ENCODE measurements at places on chromosomes 16 and 17. TPM values are rescaled to one million over a fixed set of nuclear protein-coding genes. Genes with fewer than 3 reads are reported as not detected.

DNA sequence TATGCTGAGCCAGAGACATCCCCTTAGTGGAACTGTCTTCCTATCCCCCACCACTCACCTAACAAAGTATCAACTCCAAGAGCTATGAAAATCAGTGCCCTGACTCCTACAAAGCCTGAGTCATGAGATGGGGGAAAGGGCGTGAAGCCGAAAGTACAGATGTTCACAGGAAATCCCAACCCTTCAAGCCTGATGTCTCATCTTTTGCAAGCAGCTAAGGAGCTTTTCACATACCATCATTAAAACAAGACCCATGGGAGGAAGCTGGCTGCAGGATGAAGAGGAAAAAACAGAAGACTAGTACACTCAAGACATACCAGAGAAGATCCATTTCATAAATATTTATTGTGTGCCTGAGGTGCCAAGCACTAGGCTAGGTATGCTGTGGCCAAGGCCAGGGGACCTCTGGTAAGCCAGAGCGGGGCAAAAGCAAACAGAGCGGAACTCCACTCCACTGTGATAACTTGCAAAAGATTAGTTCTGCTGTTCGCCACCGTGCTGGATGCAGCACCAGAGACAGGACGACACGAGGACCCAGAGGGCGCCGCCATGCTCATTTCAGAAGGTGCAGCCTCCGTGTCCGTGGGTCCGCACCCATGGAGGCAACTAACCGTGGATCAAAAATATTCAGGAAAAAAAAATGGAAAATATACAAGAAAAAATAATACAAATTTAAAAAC, 4.5 kb upstream of the MNT start:
- H3K36me3 ChIP-seq = no peaks in the 10 kb centered on the region
- no peak for DNase-seq
- H3K27me3 ChIP-seq = no peaks in the 10 kb centered on the region
- H3K4me3 ChIP-seq = no peak overlapping the region

- H3K27me3 ChIP-seq = no peaks in the 10 kb centered on the region
- H3K4me3 ChIP-seq = no peak overlapping the region
- no peaks in the 10 kb centered on the region for H3K36me3 ChIP-seq
- H3K4me1 ChIP-seq = peaks cover 21% of the 10 kb centered on the region
Measured at GRCh38 chr16:30903596-30903995, 7.2 kb downstream of the CTF1 start.

ADORA2B gene
- 7.1 TPM for total RNA-seq

- no peaks in the 10 kb centered on the region for H3K27me3 ChIP-seq
- no peaks in the 10 kb centered on the region for H3K36me3 ChIP-seq
- peaks cover 8% of the 10 kb centered on the region for H3K4me1 ChIP-seq
- H3K4me3 ChIP-seq = no peak overlapping the region
Measured at GRCh38 chr16:78128913-78129312, 29.5 kb downstream of the WWOX start.

DNA sequence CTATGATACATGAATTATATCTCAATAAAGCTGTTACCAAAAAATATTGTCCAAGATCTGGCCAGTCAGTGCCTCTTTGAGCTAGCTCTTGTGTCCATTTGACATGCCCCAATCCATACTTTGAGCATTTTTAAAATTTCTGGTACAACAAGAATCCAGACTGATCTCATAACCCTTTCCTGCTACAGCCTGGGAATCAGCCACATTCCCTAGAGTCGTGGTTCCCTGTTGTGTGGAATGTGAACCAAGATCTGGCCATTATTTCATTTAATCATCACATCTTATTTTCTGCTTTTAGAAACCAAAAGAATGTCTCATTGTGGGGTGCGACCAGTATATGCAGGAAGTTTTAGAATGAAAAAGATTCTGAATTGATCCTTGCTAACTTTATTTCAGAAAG, 34.3 kb upstream of the RPRML start:
- H3K4me1 ChIP-seq = no peaks in the 10 kb centered on the region
- H3K4me3 ChIP-seq = no peak overlapping the region
- H3K27me3 ChIP-seq = no peaks in the 10 kb centered on the region
- no peaks in the 10 kb centered on the region for H3K36me3 ChIP-seq

ELOB gene
- total RNA-seq = 179 TPM

- no peak for DNase-seq
- no peak overlapping the region for H3K4me3 ChIP-seq
- H3K27me3 ChIP-seq = no peaks in the 10 kb centered on the region
- no peaks in the 10 kb centered on the region for H3K36me3 ChIP-seq
- H3K4me1 ChIP-seq = peaks cover 2% of the 10 kb centered on the region
- H3K27ac ChIP-seq = no peak overlapping the region
Measured at GRCh38 chr17:50889528-50890118, 23.5 kb upstream of the TOB1 start.

KRT222 gene
- total RNA-seq = 1.3 TPM

DNA sequence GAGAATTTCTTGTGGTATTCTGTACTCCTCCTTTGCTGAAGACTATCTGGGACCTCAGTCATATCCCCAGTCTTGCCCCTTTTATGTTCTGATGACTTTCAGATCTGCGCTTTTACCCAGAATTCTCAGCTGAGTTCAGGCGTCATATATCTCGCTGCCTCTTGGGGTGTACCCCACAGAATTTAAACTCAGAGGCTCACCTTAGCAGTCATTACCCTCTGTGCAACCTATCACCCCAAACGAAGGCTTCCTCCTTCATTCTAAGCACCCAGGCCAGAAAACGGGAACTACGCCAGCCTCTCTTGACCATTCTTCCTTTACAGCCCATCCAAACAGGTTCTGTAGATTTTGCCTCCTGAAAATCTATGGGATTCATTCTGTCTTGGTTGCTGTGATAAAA, 574.8 kb upstream of the C16orf82 start:
- H3K4me1 ChIP-seq = no peaks in the 10 kb centered on the region
- no peak overlapping the region for H3K4me3 ChIP-seq
- H3K27me3 ChIP-seq = no peaks in the 10 kb centered on the region
- no peak overlapping the region for H3K27ac ChIP-seq

DNA sequence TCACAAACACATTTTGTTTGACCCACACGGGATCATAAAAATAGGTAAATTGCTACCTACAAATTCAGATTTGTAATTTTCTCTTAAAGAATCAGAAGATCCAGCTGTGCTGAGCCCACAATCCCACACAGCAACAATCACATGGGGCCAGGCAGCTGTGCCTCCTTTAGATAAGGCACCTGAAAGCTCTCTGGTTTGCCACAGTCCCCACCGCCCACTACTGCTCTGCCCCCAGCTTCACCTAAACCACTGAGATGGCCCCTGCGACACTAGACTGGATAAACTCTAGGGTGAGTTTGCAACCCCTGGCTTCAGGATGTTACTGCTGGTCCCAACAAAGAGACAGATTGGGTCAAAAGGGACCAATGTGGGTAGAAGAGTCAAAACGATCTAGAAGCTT, 96.8 kb downstream of the GSG1L start:
- DNase-seq = peak; percentile 32
- no peak overlapping the region for H3K27ac ChIP-seq
- no peak overlapping the region for H3K4me3 ChIP-seq
- H3K27me3 ChIP-seq = no peaks in the 10 kb centered on the region
- H3K4me1 ChIP-seq = no peaks in the 10 kb centered on the region

- H3K36me3 ChIP-seq = no peaks in the 10 kb centered on the region
- peaks cover 7% of the 10 kb centered on the region for H3K4me1 ChIP-seq
- no peaks in the 10 kb centered on the region for H3K27me3 ChIP-seq
- no peak overlapping the region for H3K27ac ChIP-seq
- no peak for DNase-seq
Measured at GRCh38 chr17:77615703-77616253, 342.7 kb upstream of the TNRC6C start.

ARL5C gene
- not detected for total RNA-seq

DNA sequence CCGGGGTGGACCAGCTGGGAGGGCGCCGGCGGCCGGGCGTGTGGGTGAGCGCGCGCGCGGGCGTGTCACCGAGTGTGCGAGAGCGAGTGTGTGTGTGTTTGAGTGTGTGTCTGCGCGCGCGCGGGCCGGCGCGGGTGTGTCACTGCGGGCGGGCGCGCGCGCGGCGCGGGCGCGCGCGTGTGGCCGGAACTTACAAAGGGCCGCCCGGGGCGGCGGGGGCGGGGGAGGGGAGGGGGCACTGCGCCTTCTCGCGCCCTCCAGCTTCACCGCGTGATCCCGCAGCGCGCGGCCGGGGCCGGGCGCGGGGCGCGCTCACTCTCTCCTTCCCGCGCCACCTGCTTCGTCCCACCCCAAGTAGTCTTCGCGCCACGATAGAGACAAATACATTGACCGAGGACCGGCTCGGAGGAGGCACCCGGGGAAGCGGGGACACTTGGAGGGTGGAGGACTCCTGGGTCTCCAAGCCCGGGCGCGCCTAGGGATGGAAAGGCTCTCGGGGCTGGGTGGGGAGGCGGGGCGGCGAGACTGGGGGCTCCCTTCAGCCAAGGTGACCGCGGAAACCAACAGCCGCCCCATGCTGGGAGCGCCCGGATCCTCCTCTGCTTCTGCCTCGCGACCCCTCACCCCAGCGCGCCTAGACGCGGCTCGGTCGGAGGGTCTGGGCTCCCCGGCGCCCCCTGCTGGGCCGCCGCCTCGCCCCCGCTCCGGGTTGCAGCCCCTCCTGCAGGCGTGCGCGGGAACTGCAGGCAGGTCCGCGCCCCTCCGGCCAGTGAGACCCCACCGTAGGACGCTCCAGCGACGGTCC, at the start of gene SRCIN1:
SRCIN1 (minus strand) TSS at position 112 of the 805 bp plus-strand sequence. CDS start 247 bp downstream, outside the sequence.
- no peak within 1 kb of the TSS for H3K27ac ChIP-seq
- H3K27me3 ChIP-seq = peaks cover 70% of the 10 kb centered on the region
- H3K36me3 ChIP-seq = no peaks in the 10 kb centered on the region

TMEM235 gene
- total RNA-seq = not detected

GRCh38 chr17:42285346-42286050, 2.8 kb upstream of the STAT5A start:
- H3K27me3 ChIP-seq = no peaks in the 10 kb centered on the region
- DNase-seq = peak; percentile 26
- peaks cover 25% of the 10 kb centered on the region for H3K4me1 ChIP-seq
- no peak overlapping the region for H3K4me3 ChIP-seq

DNA sequence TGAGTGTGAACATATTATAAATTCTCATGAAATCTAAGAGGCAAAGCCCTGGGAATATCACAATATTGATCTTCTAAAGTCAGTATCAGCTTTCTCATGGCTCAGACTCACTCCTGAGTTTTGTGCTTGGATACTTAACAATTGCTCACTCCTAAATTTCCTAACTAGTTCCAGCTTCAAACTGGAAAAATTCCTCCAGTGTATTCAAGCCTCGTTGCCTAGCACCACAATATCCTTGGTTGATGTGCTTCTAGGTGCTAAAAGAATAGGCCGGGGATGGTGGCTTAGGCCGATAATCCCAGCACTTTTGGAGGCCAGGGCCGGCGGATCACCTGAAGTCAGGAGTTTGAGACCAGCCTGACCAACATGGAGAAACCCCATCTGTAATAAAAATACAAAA, 62.5 kb downstream of the XYLT1 start:
- DNase-seq = no peak
- no peaks in the 10 kb centered on the region for H3K36me3 ChIP-seq
- H3K27me3 ChIP-seq = no peaks in the 10 kb centered on the region
- no peak overlapping the region for H3K4me3 ChIP-seq
- peaks cover 8% of the 10 kb centered on the region for H3K4me1 ChIP-seq

ORAI3 gene
- 19.5 TPM for total RNA-seq

DNA sequence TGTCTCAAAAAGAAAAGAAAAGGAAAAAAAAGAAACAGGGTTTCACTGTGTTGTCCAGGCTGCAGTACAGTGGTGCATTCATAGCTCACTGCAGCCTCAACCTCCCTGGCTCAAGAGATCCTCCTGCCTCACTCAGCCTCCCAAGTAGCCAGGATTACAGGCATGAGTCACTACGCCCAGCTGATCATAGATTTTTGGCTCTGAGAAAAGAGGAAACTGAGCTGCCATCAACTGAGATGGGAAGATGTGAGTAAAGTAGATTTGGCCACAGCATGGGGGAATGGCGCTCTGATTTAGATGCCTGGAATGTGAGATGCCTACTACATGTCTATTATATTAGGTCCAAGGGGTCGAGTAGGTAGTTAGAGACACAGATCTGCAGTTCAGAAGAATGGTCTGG, 5.9 kb upstream of the NAGS start:
- H3K27me3 ChIP-seq = peaks cover 12% of the 10 kb centered on the region
- H3K36me3 ChIP-seq = no peaks in the 10 kb centered on the region
- no peak overlapping the region for H3K4me3 ChIP-seq
- peaks cover 6% of the 10 kb centered on the region for H3K4me1 ChIP-seq
- no peak overlapping the region for H3K27ac ChIP-seq
- DNase-seq = no peak

GRCh38 chr16:68526143-68526781, 12.8 kb upstream of the ZFP90 start:
- no peaks in the 10 kb centered on the region for H3K36me3 ChIP-seq
- peaks cover 18% of the 10 kb centered on the region for H3K4me1 ChIP-seq
- no peak overlapping the region for H3K4me3 ChIP-seq
- no peak overlapping the region for H3K27ac ChIP-seq
- no peak for DNase-seq

TEX19 gene
- total RNA-seq = not detected

DNA sequence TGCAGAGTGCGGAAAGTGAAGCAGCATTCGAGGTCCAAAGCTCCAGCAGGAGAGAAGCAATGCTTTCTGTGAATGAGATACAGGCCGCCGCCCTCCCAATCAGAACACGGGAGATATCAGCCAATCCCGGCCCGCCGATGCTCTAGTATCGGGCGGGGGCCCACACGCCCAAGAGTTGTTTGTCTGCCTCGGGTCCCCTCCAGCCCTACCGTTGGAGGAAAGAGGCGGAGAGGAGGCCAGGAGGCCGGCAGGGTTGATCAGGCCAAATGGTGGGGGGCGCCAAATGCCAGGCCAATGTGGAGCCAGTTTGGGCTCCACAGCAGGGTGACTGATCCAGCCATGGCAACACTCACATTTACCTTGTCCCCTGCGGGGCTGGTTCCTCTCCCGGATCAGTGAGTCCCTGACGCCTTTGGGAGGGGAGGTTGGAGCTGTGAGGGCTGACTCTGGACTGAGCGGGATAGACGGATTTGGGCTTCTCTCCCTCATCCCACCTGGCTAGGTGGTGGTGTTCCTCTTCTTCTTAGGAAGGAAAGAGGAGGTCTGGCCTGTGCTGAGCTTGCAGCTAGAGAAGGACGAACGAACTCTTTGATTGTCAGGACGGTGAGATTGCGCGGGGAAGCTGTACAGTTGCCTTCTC, 10.4 kb upstream of the CUEDC1 start:
- H3K27ac ChIP-seq = no peak overlapping the region
- DNase-seq = peak; percentile 40
- H3K4me1 ChIP-seq = no peaks in the 10 kb centered on the region
- H3K27me3 ChIP-seq = no peaks in the 10 kb centered on the region
- H3K4me3 ChIP-seq = no peak overlapping the region
- no peaks in the 10 kb centered on the region for H3K36me3 ChIP-seq
